NCI-H2107 (cell line): ENCODE measurements at places on chromosomes 6 and 20.
A peak's percentile ranks its signal among the peaks of the same experiment; 100 is the strongest.

DNA sequence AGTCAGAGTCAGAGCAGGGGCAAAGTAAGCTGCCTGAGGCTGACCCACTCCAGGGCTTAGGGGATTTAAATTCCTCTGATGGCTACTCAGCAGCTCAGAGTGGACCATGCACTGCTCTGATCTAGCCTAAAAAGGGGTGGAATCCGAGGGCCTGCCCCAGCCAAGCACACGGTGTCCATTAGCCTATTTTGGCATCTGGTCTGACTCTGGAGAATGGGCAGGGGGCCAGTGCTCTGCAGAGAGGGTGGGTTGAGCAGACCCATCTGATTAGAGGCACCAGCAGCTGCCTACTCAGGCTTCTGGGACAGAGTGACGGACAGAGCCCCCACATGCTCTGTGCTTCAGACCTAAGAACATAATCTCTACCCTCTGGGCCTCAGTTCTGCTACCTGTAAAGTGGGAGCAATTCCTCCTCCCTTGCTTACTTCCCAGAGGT lies 25.9 kb upstream of the TGM2 start:
- no peak for DNase-seq

- DNase-seq, result no peak
Measured at GRCh38 chr6:30891450-30891723, 7.1 kb downstream of the DDR1 start.

DNA sequence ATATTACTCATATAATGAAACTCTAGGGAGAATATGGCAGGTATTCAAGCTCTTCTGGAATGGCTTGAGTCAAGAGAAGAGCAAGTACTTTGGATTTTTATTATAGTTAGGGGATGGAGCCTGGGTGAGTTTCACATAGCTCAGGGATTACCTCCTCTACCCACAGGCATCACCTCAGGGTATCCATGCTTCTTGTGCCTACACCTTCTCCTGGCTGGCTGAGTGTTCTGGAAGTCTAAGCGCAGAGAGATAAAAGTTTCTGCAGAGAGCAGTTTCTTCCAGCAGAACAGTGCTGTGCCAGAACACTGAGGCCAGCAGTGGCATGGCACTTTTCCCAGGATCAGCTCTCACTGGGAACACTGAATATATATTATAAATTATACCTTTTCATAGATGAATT lies 199.7 kb upstream of the KCNQ5 start:
- DNase-seq, result no peak

GRCh38 chr6:139378882-139379341 lies 4.5 kb upstream of the CITED2 start:
- no peak for DNase-seq

DNA sequence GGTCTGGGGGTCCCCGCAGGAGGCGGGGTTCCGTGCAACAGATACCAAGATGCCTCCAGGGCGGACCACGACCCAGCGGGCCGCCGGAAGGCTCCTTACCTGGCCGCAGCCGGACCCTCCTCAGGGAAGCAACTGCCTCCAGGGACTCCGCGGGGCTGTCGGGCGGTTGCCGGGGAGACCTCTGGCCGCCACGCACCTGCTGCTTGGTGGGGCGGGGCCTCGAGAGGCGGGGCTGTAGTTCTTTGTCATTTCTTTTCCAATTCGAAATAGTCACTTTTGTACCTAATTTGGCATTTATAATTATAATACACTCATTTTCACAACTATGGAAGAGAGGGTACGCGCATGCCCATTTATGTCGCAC lies 647 bp downstream of the AK9 start:
- peak; percentile 30 for DNase-seq

- no peak for DNase-seq
Measured at GRCh38 chr20:37299718-37300528, 10.5 kb downstream of the MANBAL start.

GRCh38 chr6:91720324-91720723 lies 1133.5 kb upstream of the MAP3K7 start:
- no peak for DNase-seq

DNA sequence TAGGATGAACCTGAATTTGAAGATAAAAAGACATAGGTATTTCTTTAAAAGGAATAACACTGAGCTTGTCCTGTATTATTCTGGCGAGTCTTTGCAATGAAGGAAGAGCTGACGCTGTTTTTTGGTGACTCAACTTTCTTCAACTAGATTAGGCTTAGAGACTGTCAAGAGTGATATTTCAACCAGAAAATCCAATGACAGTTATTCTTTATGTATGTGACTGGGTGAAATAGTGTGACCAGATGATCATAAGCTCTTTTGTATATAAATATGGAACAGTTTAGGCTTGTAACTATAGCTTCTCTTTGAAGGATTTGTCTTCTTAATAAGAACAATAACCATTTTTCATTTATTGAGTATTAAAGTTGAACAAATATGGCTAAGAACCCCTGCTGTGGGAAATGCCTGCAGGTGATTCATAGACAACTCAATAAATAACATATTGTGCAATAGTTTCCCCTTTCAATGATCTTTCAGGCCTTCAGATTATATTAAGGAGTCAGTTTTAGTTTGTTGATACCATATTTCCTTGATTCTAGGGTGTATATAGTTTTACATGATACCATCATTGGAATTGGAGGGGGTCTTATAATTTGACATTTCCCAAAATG lies 265.6 kb upstream of the JAG1 start:
- no peak for DNase-seq

GRCh38 chr6:105301072-105301503 lies 101.8 kb downstream of the PREP start:
- DNase-seq, result no peak

- no peak for DNase-seq
Measured at GRCh38 chr6:7439228-7439627, 49.6 kb downstream of the RIOK1 start.

DNA sequence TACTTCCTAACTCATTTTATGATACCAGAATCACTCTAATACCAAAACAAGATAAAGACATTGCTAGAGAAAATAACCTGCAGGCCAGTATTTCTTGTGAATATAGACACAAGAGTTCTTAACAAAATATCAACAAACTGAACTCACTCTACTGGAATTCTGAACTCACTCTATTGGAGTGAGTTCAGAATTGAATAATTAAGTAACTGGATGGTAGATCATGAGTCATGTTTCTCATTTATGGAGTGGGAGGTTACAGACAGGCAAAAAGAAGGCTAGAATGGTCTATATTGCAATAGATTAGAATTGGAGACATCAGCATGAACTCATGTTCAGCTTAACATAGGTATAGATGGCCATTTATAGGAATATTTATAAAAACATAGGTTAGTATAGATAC lies 26.6 kb upstream of the C6orf58 start:
- no peak for DNase-seq

DNA sequence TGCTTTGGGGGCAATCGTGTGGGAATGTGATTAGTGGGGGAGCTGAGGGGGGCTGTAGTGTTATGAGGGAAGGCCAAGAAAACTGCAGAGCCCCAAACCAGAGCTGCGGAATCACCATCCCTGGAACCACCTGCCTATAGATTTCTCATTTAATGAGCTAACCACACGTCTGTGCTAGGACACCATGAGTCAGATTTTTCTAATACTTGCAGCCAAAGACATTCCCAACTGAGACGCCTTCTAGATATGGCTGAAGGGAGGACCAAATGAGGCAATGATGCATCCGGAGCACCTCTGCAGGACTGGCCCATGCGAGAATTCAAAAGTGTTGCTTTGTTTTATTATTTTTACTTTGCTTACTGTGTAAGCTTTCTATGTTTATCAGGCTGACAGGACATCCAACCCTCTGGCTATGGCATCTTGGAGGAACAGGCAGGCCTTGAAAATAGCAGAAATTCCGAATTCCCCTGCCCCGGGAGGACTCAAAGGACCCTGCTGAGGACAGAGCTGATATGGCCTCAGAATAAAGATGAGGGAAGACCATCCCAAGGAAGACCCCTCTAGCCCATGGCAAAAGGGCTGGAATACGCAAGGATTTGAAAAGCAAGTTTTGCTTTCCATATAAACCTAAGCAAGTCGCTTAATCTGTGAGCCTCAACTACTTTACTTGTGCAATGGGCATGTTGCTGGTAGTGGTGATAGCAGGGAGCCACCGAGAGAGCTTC lies 3.1 kb upstream of the PTGIS start:
- no peak for DNase-seq

DNA sequence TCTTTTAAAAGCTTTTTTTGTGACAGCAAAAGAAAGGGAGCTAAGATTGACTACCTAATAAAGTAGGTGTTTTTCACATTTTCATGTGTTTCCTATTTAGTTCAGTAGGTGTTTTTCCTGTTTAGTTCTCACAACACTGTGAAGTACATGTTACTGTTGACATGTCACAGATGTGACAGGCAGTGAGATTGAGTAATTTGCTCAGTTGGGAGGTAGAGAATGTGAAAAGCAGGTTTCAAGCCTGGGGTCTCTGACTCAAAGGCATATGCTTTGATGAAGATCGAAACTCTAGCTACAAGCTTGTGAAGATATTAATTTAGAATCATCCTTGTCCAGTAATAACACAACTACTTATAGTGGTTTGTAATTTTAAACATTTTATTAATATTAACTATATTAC lies 43.1 kb downstream of the SLX4IP start:
- DNase-seq, result no peak
